Fibroblast of villous mesenchyme (primary cell): ENCODE measurements at places on chromosomes 12 and 14. TPM values are rescaled to one million over a fixed set of nuclear protein-coding genes. Genes with fewer than 3 reads are reported as not detected.

GRCh38 chr14:105421723-105422615, 2.3 kb downstream of the MTA1 start:
- DNase-seq: no peak

DNA sequence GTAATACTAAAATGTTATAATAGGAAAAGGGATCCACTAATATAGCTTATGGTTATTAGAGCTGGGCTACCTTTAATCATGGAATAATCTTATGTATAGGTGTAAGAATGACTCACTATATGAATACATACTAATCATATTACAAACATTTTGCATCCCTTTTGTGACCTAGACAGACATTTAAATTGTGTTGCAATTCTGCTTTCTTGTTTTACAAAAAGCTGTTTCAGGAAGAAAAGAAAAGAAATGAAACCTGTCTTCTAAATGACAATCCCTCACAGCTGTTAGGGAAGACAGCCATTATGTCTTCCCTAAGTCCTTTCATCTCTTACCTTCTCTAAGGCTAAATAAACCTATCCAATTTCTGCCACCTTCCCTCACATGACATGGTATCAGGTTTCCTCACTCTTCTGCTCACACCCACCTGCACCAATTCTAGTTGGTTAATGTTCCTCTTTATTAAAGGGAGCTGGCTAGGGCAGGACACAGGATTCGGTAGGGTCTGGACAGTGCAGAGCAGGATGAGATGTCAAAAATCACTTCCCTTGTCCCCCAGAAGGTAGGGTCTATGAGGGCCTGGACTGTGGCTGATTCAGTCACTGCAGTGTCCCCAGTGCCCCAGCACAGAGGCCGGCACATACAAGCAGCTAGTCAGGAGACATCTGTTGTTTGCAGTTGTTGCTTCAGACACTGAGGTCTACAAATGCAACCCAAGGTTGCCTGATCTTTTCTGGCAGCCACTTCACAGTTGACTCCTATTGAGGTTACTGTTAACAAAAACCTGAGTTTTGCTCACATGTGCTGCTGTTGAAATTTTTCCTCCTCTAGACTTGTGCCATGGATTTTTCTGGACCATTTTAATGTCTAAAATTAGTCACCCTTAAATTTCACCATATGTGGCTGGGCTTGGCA, 3.7 kb downstream of the DHRS7 start:
- DNase-seq: peak; percentile 73

- DNase-seq: no peak
Measured at GRCh38 chr12:64240781-64241180, 18.7 kb upstream of the KICS2 start.

DNA sequence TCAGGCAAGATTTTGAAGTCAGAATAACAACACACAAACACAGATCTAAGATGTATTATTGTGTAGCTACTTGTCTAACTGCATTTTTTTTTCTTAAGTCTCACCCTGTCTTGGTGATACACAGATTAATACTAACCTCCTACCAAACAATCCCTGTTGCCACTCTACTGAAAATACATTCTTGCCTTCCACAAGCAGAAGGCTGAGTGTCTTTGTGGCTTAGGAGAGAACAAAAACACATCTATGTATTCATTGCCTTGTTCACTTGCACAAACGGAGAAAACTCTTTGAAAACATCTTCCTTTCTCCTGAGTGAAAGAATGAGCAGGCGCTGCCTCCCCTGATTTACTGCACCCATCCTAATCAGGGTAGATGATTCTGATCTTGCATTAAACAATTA, 642.2 kb downstream of the DIO2 start:
- DNase-seq: no peak

Gene SERPINA1
- total RNA-seq: not detected in 2 replicates

- peak; percentile 41 for DNase-seq
Measured at GRCh38 chr14:89013098-89013504, 188.7 kb downstream of the TTC8 start.

Gene STAC3
- total RNA-seq: 0.32 and 1.3 TPM in 2 replicates

Gene POLE
- 21.9 and 26.3 TPM in 2 replicates for total RNA-seq
